ENCODE measurements at places on chromosomes 4 and X. TPM values are rescaled to one million over a fixed set of nuclear protein-coding genes. Genes with fewer than 3 reads are reported as not detected.

- H3K36me3 ChIP-seq, result no peaks in the 10 kb centered on the region
- no peak for DNase-seq
- H3K4me1 ChIP-seq, result no peaks in the 10 kb centered on the region
- H3K4me3 ChIP-seq, result no peak overlapping the region
Observed at GRCh38 chr4:81486502-81486901, 14.8 kb upstream of the RASGEF1B start.

- no peaks in the 10 kb centered on the region for H3K36me3 ChIP-seq
- no peak for DNase-seq
- no peaks in the 10 kb centered on the region for H3K27me3 ChIP-seq
- no peaks in the 10 kb centered on the region for H3K4me1 ChIP-seq
- H3K27ac ChIP-seq, result no peak overlapping the region
- H3K4me3 ChIP-seq, result no peak overlapping the region
Observed at GRCh38 chr4:140019619-140020347, 134.2 kb downstream of the MAML3 start.

- H3K36me3 ChIP-seq, result no peaks in the 10 kb centered on the region
- H3K27ac ChIP-seq, result no peak overlapping the region
- no peak for DNase-seq
- H3K4me3 ChIP-seq, result no peak overlapping the region
Observed at GRCh38 chr4:169540774-169541173, 71.6 kb downstream of the NEK1 start.

Gene VSIG4
- not detected for polyA plus RNA-seq

Gene SSX7
- polyA plus RNA-seq, result not detected

All from endothelial cell of umbilical vein (primary cell).